ENCODE measurements at places on chromosomes 16 and 17. TPM values are rescaled to one million over a fixed set of nuclear protein-coding genes. Genes with fewer than 3 reads are reported as not detected.

- no peak for DNase-seq
Measured at GRCh38 chr16:2818272-2818876, 1.3 kb downstream of the PRSS21 start.

DNA sequence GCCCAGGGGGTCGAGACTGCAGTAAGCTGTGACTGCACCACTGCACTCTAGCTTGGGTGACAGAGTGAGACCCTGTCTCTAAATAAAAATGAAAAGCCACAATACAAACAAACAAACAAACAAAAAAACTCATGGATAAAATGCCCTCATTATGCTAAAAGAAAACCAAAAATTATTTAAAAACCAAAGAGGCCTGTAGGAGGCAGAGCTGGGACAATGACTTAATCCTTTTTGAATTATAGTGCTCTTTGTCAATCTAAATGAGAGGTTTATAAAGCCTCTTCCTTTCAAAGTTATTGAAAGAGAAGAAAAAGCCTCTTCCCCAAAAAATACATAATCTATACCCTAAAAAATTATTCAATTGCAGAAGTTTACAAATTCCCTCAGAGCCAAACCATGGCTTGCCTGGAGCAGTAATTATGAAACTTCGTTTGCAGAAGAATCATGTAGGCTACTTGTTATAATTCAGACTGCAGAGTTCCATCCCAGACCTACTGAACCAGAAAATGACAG lies 18.5 kb downstream of the CRLF3 start:
- no peak for DNase-seq

GRCh38 chr16:560701-561412 lies 663 bp downstream of the PRR35 start:
- DNase-seq: no peak

DNA sequence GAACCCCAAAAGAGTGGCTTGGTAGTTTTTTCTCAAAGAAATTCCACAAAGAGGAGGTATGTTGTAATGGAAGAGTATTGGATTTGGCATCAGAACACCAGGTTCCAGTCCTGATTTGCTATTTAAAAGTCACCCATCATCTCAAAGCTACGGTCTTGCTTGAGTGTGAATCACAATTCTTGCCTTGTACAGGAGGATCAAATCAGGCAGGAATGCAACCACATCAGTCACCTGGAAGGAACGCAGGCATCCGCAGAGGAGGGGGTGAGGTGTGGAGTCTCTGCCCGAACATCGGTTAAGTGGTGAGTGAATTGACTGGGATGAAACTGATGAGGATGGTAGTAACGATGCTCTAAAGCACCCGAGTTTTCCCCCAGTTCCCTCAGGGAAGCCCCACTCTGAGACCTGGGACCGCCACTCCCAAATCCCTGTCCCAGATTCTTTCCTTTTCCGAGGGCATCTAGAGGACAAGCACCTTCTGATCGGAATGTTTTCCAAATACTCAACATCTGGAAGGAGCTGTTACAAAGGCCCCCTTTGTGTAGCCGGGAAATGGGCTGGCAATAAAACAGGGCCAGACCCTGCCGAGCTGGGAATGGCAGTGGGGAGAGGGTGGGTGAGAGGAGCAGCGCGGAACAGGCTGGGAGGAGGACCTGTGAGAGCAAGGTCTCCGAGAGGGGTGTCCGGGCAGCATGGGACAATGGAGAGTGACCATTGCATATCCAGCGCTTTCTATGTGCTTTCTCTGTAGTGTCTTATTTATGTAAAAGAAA lies 469.6 kb downstream of the SLC39A11 start:
- DNase-seq: no peak

DNA sequence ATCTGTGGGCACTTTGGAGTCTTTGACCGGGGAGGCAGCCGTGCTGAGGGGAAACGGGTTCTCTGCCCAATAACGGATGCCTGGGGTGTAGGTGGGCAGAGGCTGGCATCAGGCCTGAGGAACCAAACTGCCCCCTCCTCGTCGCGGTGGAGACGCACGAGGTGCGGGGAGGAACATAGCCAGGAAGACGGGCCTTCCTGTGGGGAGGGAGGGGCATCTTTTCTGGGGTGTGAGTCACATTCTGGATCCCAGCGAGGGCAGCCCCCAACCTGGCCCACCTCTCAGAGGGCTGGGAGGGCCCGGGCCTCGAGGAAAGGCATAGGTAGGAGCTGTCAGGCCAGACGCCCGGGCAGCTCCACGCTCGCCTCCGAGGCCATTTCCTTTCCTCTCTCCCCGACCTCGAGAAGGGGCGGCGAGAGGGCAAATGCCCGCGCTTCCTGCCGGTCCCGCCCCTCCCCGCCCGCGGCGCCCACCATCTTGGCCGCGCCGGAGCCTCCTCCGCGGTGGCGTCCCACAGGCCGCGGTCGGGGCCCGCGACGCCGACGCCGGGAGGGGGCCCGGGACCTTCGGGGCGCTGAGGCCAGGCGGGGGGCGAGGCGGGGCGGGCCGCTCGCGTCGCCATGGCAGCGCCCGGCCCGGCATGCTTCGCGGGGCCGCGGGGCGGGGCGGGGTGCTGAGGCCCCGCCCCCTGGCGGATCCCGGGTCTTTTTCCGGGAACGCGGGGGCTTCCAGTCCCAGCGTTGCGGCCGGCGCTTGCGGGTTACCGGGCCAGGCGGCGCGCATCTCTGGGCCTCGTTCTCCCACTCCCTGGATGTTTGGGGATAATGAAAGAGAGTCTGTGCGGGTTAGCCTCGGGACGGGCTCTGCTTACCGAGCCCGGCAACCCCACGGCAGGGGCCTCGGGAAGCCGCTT lies 13.2 kb downstream of the RAI1 start:
- peak; percentile 57 for DNase-seq

- no peak for DNase-seq
Measured at GRCh38 chr16:85753559-85753958, 2.7 kb upstream of the C16orf74 start.

- no peak for DNase-seq
Measured at GRCh38 chr17:73025041-73025560, 67.4 kb downstream of the SLC39A11 start.

DNA sequence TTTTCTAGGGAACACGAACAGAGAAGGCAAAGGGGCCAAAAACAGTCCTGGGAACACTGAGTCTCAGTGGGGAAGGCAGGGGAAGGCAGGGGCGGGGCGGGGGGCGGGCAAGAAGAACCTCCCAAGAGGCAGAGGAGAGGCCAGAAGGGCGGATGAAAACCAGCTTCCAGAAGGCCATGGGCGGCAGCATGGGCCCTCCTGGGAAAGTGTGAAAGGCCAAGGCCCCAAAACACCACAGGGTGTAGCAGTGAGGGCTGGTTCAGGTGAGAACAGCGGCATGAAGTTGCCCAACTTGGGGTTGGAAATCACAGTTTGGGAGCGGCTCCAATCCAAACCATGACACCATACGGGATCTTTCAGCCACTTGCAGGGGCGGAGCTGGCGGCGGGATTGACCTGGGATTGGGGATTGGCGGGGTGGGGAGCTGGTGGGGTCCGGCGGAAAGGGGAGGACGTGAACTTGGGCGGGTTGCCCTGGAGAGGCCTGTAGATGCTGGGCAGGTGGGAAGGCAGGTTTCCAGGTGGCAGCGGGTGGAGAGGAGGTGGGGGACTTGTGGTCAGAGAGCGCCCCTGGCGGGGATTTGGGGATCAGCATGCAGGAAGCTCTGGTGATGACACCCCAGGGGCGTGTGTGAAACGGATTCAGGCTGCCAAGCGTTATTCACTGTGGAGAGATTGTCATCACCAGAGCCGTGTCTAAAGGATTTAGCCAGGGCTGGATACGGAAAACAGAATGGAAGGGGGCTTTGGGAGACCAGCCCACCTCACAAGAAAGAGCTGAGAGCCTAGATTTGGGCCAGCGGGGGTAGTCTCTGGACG lies 80.9 kb downstream of the ARHGAP23 start:
- peak; percentile 81 for DNase-seq

- DNase-seq: peak; percentile 68
Measured at GRCh38 chr16:89565506-89566372, 5.3 kb downstream of the RPL13 start.

GRCh38 chr16:11105038-11105903 lies 150.7 kb downstream of the SOCS1 start:
- no peak for DNase-seq

GRCh38 chr17:81309140-81309858 lies 14.2 kb upstream of the SLC38A10 start:
- peak; percentile 58 for DNase-seq

GRCh38 chr17:58580671-58581070 lies 66.2 kb upstream of the MTMR4 start:
- no peak for DNase-seq

DNA sequence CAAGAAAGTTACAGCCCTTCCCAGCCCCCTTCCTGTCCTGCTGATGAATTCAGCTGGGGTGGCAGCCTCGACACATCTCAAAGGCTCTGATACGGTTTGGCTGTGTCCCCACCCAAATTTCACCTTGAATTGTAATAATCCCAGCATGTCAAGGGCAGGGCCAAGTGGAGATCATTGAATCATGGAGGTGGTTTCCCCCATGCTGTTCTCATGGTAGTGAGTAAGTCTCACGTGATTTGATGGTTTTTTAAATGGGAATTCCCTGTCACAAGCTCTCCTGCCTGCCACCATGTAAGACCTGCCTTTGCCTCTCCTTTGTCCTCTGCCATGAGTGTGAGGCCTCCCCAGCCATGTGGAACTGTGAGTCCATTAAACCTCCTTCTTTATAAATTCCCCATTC lies 163.2 kb upstream of the FOXF1 start:
- DNase-seq: no peak

KLHL10 gene
- not detected for total RNA-seq

PIK3R5 gene
- total RNA-seq: 1.4 TPM

CCDC200 gene
- total RNA-seq: not detected

KRT9 gene
- not detected for total RNA-seq

SMCR8 gene
- total RNA-seq: 20.2 TPM

NSMCE1 gene
- total RNA-seq: 30.4 TPM

WNT9B gene
- total RNA-seq: not detected

Data from neural crest cell (in vitro differentiated cells).